ENCODE measurements at places on chromosomes 16 and 17.

DNA sequence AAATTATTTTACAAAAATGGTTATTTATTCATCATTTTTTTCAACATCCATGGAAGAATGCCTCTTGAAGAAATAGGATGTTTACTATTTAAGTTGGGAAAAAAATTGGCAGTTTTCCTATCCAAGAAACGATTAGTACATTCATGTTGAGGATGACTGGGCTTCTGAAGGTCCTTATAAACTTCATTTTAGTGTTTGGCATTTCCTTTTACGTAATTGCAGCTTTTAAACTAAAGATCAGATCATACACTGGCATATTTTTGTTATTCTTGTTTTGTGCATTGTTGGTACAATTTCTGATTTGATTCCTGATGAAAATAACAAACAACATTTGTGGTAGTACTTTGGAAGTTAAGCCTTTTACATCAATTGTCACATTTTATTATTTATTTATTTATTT, 11.5 kb downstream of the KCNJ16 start:
- DNase-seq: no peak

GRCh38 chr17:70137451-70138230, 31.7 kb upstream of the KCNJ2 start:
- DNase-seq: peak; percentile 44

DNA sequence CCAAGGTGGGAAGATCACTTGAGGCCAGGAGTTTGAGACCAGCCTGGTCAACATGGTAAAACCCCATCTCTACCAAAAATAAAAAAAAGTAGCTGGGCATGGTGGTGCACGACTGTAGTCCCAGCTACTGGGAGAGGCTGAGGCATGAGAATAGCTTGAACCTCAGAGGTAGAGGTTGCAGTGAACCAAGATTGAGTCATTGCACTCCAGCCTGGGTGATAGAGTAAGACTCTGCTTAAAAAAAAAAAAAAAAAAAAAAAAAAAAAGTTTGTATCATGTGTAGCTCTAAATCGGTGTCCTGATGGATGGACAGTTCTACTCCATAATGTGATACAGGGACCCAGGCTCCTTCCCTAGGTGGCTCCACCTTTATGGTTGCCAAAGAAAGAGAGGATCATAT, 497.1 kb upstream of the RBFOX1 start:
- no peak for DNase-seq

DNA sequence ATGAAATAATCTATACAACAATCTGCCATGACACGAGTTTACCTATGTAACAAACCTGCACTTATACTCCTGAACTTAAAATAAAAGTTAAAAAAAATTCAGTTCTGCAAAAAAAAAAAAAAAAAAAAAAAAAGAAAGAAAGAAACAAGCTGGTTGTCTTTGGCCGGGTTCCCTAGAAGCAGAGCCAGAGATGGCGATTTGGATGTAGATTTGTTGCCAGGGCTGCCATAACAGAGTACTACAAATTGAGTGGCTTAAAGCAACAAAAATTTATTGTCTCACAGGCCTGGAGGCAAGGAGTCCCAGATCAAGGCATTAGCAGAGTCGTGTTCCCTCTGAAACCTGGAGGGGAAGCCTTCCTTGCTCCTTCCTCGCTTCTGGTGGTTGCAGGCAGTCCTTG, 20.4 kb downstream of the SYT17 start:
- DNase-seq: no peak

DNA sequence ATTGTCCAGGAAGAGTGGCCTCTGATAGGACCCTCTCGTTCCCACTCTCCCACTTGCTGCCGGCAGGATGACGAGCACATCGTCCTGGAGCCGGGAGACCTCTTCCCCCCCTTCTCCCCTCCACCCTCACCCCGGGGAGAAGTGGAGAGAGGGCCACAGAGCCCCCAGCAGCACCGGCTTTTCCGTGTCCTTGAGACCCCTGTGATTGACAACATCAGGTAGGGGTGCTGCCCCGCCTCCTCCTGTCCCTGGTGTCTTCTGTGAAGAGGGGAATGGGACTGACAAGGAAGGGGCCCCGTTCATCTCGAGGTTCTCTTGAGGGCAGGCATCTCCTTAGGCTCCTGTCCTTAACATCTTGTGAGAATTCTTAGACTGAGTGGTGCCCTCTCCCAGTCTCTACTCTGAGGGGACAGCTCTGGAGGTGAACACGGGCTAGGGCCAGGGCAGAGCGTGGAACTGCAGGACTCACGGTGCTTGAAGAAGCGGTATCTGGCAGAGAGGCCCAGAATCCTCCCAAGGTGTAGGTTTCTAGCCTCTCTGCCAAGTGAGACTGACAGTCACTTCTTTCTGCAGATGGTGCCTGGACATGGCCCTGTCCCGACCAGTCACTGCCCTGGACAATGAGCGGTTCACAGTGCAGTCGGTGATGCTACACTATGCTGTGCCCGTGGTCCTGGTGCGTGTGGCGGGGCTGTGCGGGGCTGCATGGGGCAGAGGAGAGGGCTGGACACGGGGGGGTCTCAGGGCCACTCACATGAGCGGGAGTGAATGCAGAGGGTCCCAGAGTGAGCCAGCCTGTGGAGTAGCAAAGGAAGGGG, 26.4 kb downstream of the CASKIN2 start:
- no peak for DNase-seq

GRCh38 chr17:74981318-74981978, 6.0 kb upstream of the CDR2L start:
- no peak for DNase-seq

DNA sequence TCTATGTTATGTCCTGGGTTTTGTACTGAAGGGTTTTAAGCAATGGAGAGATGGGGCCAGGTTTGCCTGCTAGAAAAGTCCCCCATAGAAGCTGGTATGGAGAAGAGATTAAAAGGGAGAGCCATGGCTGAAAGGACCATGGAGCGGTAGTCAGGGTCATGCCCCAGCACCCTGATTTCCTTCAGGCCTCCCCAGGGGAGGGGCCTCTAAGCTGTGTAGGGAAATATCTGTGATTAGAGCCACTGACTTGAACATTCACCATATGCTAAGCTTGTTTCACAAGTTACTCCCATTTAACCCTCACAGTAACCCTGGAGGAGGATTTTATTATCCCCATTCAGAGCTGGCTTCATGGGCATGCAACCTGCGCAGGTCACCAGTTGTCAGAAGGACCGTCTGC, 3.8 kb upstream of the ATP2A3 start:
- DNase-seq: no peak

DNA sequence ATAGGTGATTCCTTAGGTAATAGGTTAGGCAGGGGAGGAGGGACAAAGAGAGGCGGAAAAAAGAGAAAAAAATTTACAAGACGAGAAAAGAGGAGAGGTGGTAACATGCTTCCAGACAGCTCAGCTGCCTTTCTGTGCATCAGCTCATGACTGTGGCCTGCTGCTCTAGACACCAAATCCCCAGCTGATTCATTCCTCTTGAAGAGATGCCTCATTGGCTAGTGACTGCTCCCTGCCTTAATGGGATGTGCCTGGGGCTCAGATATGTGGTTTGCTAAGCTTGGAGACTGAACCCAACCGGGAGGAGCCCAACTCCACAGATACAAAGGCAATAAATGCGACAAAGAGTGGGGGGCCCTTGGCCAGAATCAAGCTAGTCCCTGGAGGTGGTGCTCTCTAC, 105.9 kb upstream of the FAM20A start:
- no peak for DNase-seq

- DNase-seq: no peak
Measured at GRCh38 chr16:29915590-29916247, 10.3 kb downstream of the KCTD13 start.

DNA sequence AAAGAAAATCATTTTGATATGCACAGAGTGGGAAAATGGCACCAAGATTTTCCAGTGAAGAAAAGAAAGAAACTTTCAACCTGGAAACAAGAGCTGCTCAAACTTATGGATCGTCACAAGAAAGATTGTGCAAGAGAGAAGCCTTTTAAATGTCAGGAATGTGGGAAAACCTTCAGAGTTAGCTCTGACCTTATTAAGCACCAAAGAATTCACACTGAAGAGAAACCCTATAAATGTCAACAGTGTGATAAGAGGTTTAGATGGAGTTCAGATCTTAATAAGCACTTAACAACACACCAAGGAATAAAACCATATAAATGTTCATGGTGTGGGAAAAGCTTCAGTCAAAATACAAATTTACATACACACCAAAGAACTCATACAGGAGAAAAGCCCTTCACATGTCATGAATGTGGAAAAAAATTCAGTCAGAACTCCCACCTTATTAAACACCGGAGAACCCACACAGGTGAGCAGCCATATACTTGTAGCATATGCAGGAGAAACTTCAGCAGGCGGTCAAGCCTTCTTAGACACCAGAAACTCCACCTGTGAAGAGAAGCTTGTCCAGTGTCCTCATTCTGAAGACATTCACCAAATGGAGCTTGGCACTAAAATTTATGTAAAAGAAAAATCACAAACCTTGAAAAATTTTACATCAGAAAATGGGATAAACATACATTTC, 12.2 kb downstream of the ZNF75A start:
- DNase-seq: no peak

GRCh38 chr16:27253526-27253930, 15.0 kb downstream of the NSMCE1 start:
- no peak for DNase-seq

GRCh38 chr17:48178317-48178716, 70.8 kb downstream of the SNX11 start:
- no peak for DNase-seq

- no peak for DNase-seq
Measured at GRCh38 chr16:57882792-57883191, 80.5 kb upstream of the KIFC3 start.

GRCh38 chr16:9072806-9073341, 18.6 kb upstream of the HAPSTR1 start:
- no peak for DNase-seq

DNA sequence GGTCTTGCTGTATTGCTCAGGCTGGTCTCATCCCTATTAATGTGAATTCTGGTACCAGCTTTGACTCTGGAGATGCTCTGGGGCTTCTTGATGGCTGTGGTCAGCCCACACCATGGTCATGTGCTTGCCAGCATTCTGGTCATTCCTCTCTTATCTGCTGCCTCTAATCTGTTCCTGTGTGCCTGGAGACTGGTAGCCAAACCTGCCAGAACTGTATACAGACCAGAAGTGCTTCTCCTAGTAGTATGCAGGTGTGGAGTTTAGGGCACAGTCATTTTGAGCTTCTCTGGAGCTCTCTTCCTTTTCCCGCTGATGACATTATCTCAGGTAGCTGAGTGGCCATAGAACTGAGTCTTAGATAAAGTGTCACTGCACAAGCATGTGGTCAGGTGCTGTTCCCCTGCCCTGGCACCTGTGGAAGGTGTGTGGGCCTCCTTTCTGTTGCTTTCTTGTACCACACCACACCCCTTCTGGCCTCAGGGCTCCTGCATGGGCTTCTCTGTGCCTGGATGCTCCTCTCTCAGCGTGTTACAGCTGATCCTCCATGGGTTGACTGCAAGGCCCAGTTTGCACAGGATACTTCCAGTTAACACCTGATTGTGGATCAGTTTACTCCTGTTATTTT, 162.7 kb downstream of the SPECC1 start:
- DNase-seq: no peak

- DNase-seq: no peak
Measured at GRCh38 chr17:13199425-13199824, 181.6 kb upstream of the ELAC2 start.

GRCh38 chr16:58733671-58734458, at the start of gene GOT2:
Gene GOT2, minus strand, starts transcription at chr16:58734316. Its CDS starts 88 bp downstream, at chr16:58734228.
- DNase-seq: peak; percentile 87

- DNase-seq: peak; percentile 80
Measured at GRCh38 chr17:2253768-2254406, 49.7 kb downstream of the SMG6 start.

- DNase-seq: peak; percentile 96
Measured at GRCh38 chr17:81487487-81488275, 24.9 kb downstream of the ACTG1 start.

DNA sequence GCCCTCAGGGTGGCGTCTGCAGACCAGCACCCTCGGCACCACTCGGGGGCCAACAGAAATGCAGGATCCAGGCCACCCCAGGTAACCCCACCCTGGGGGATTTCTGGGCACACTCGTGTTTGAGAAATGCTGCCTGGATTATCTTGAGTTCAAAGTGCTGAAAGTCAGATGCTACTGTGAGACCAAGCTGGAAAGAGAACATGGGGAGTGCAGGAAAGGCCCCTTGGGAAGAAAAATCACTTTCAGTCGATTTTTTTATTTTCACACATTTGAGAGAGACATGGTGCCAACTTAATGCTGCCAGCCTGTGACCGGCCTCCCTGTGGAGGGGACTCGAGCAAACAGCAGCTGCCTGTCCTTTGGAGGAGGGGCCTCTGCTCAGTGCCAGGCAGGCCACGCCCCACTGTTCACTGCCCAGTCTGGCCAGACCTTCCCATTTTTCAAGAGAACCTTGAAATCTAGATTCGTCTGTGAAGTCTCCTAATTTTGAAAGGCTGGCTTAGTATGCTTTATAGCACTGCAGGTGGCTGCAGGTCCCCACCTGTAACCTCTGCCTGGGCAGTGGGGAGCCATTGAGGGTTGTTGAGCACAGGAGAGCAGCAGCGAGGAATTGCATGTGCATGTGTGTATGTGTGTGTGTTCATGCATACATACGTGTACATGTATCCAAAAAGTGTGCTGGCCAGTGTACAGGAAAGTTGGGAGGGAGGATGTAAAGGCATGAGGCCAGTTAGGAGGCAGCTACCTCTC, 70.7 kb upstream of the PLCG2 start:
- no peak for DNase-seq

DNA sequence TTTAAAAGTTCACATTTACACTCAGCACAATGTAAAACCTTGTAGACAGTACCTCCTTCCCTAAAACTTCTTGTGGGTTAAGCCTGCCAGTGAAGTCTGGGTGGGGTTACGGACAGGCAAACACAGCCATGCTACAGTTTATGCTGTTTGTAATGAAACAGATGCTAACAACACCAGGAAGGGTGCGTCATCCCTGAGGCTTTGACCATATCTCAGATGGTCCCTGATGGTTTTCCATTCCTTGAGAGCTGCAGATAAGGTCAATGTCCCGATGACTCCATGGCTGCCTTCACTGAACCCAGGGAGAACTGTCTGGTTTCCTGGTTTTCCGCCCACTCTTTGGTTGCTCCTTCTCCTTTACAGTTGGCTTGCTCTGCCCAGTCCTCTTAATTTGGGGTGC, 29.1 kb downstream of the GAS7 start:
- DNase-seq: no peak

GRCh38 chr16:58366247-58367031, 25.8 kb upstream of the GINS3 start:
- no peak for DNase-seq

DNA sequence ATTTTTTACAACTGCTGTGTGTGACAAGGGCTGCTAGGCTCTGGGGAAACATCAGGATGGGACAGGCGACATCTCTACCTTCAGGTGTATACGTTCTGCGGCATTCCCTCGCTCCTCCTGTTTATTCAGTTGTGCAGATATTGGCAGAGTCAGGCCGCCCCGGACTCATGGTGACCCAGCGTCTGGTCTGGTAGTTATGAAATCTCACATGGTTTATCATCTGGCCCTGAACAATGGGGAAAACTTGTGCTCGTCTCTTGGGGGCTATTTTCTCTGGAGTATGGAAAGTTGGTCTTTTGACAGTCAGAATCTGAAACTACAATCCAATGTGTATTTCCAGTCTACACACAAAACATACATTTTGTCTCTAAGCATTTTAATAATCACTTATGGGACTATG, 3.3 kb downstream of the MARCHF10 start:
- DNase-seq: no peak
